ENCODE measurements at places on chromosomes 13 and 19.

DNA sequence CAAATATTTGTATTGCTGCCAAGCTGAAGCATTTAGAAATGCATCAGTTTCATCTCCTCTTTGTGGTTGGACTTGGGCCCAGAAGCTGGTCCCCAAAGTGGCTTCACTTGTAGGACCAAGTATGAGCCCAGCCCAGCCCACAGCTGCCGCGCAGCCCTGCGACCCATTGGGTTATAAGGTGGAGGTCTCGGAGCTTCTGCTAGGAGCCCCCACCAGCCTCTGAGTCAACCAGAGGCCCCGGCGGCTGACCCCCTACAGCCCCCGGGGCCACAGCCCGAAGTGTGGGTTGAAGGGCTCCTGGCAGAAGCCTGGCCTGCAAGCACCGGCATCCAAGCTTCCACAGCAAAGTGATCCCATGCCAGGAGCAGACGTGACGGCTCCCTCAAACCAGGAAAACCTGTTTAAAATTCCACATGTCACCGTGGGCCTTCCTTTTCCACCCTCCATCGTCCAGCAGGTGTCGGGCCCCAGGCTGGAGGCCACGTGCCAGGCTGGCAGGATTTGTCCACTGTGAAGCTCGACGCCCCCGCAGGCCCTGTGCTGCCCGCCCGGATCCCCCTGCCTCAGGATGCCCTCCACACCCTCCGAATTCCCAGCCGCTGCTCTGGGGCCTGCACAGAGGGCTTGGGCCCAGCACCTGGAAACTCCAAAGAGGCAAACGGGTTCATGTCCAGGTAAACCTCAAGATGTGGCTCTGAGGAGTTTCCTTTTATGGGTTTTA, 54.7 kb downstream of the C13orf46 start:
- no peak for DNase-seq

DNA sequence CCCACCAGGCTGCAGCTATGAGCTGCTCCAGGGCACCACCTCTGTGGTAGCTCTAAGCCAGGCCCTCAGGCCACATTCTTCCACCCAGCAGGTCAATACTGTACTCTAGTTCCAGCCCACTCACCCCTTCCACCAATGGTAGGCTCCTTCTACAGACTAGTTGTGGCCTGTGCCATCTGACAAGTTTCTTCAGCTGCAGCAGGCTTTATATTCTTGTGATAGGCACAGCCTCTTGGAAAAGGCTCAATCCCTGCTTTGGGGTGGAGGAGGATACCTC, 8.5 kb downstream of the MICU2 start:
- no peak for DNase-seq

DNA sequence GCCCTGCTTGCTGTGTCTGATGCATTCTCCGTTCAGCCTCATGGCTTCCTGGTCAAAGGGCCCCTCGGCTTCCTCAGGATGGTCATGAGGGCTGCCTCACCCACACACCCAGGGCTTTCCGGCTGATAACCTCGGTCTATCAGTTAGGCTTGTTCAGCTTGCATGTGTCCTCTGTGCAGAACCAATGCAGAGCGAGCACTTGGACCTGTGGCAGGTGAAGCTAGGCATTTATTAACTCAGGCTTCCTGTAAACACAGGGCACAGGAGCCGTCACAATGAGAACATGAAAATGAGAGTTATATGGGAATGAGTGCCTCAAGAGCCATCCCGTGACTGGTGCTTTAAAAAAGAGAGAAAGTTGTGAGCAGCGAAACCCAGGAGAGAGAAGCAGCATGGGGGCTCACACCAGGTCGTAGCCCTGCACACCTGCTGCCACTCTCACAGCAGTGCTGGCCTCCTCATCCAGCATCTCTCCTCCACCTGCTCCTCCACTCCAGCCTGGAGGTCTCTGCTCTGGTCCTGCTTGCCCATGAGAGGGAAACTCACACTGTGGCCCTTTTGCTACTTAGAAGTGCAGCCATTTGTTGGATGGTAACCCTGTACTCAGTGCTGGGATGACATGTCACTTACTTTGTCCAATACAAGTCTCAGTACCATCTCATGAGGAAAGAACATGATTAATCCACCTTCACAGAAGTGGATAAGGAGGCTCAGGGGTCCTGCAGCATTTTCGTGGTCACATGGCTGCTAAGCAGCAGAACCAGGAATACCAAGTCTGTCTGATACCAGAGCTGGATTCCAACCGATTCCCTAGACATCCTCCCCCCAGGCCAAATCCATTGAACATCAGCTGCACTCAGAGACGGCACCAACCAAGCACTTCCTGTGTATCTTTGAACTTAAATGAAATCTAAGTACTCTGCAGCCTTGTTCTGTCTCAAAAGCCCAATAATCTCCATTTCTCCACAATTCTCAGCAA, 50.5 kb upstream of the IRS2 start:
- DNase-seq: no peak

GRCh38 chr13:96803456-96804100, 190.7 kb downstream of the OXGR1 start:
- DNase-seq: no peak

DNA sequence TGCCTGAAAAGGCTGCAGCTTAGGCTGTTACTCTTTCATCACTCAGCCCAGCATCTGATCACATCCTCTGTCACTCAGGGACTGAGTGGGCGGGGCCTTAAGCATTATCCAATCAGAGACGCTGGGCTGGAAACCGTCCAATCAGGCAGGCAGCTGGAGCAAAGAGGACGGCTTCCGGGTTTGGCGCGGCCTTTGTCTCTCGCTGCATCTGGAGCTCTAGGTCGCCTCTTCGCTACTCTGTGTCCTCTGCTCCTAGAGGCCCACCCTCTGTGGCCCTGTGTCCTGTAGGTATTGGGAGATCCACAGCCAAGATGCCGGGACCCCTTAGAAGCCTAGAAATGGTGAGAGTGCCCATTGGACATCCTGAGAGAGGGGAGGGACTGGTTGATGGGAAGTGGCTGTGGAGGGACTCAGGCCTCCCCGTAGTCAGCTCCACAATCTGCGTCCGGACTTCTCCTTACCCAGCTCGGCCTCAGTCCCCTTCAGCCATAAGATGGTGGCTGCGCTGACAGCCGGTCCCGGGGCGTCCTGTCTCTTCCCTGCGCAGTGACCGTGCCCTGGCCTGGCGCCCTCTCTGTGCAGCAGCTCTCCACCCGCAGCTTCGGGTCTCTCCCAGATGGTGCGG, at the start of gene ZNF486:
TSS of gene ZNF486 (plus strand) at position 195 of the 625 bp plus-strand sequence. CDS start at position 312, 117 bp downstream.
- no peak for DNase-seq

DNA sequence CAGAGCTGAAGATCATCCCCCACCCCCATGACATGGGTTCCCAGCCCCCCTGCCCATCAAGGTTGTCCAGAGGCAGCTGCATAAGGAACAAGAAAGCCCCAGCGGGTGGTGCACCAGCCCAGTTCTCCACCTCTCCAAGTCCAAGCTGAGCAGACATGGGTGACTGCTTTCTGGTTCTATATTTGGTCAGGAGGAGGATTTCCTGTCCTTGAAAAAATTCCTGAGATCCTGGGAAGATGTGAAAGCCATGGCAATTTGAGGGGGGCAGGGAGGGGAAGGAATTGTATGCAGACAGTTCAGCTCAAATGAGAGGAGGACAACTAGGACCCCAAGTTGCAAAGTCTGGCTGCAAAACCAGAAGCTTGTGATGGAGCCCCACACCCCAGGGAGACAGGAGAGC, 55.4 kb upstream of the ADGRE5 start:
- no peak for DNase-seq

DNA sequence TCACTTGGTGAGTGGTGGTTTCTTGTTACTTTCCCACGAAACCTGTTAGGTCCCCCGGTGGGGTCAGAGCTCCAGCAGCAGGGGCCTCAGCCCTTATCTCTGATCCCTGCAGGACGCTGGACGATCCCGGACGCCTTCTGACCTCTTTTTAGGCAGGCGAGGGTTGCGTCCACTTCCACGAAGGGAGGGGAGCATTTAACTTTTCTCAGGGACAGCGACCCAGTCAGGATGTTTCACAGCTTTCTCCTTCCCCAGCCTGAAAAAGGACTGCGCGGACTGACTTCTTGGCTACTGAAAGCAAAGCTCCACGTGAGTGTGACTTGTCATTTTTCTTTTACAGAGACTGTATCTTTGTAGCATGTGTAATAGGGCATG, 692 bp downstream of the ZNF234 start:
- no peak for DNase-seq

GRCh38 chr13:69547780-69548179, 559.8 kb upstream of the ATXN8OS start:
- no peak for DNase-seq

DNA sequence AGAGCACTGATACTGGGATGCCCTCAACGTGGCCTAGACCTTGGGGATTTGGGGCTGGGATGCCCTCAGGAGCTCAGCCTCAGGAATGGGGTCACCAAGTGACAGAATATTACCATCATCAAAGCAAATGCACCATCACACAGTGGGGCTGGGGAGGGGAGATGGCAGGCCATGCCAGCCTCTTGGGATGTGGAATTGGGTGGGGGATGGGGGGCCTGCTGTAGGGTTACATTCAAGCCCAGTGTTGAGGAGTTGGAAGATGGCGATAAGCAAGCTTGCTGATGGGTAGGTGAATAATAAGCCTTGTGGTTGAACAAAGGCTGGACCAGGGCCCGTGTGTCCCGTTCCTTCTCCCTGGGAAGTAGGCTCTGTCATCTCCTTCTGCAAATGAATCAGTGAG, 69.1 kb upstream of the GPR12 start:
- no peak for DNase-seq

DNA sequence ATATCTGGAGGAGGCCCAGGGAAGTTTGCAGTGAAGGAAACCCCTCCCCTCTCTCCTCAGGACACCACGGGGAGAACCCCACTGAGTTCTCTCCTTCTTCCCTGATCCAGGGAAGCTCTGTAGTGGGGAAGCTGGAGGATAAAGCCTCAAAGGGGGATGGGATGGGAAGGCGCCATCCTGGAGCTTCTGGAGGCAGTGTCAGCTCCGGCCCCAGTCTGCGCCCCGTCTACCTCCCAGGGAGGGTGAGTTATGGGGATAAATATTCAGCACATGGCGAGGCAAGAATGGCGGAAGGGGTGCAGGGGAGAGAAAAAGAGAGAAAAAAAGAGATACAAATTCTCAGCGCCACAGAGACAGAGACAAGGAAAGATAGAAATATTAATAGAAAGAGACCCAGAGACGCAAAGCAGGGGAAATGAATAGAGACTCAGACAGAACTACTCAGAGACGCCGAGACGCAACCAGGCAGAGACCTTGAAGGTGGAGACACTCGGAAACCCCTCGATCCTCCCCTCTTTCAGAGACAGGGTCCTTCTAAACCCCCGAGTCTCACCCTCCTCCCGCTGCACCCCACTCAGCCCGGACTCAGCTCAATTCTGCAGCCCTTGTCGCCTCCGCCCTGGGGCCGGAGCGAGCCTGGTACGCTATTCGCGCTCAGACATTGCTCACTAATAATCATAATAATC, 23.6 kb downstream of the OLFM2 start:
- no peak for DNase-seq

Data from NCI-H1417 treated with DMSO at 0.1 percent for 48 hours (cell line).